ENCODE measurements at places on chromosomes 7 and 10.
A peak's percentile ranks its signal among the peaks of the same experiment; 100 is the strongest.

GRCh38 chr10:34389801-34390200 is 425.3 kb downstream of the PARD3 start:
- DNase-seq: no peak

GRCh38 chr7:66535414-66536329 is 93.0 kb upstream of the KCTD7 start:
- no peak for DNase-seq

- no peak for DNase-seq
Measured at GRCh38 chr7:42453931-42454361, 216.9 kb upstream of the GLI3 start.

DNA sequence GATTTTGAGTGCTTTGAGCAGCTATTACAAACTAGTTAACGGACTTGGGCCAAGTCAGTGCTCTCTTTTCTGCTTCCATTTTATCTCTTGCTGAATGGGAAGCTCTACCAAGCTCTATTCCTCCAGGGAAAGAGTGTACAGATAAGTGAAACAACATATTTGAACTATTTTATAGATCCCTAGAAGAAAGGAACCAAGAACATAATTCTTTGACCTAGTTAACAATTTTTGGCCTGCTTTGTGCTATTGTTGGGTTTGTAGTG is 244.8 kb downstream of the PRKG1 start:
- no peak for DNase-seq

DNA sequence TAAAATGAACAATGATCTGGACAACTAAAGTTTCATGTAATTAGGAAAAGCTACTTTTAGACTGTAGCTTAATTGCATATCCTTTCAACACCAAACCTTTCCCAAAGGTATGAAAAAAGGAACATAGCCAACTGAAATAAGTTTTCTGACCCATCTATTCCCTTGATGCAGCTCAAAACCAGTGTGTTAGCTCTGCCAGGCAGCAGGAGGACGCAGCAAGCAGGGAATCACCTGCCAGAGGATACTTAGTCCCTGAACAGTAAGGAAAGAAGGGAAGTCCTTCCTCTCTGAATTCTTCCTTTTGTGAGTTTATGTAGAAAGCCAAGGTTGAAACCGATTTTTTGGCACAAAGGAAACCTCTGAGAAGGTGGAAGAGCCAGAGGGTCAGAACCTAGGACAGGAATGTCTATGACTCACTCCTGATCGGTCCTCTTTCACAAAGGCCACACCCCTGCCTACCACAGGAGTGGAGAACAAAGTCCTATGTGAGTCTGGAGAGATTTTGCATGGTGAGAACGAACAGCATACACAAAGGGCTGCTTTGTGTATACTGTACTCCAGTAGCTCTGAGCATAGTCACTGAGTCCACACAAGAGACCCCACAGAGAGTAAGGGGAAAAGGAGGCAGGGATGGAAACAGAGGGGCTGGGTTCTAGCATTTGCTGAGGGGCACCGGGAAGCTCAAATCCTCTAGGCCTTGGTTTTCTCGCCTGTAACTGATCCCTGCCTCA is 68.8 kb upstream of the GSDME start:
- no peak for DNase-seq

DNA sequence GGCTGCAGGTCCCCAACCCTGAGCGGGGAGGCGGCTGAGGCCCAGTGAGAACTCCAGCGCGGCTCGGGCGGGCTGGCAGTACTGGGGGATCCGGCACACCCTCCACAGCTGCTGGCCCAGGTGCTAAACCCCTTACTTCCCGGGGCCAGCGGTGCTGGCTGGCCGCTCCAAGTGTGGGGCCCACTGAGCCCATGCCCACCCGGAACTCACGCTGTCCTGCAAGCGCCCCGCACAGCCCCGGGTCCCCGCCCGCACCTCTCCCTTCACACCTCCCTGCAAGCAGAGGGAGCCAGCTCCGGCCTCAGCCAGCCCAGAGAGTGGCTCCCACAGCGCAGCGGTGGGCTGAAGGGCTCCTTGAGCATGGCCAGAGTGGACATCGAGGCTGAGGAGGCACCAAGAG is 25.0 kb downstream of the RNF133 start:
- no peak for DNase-seq

DNA sequence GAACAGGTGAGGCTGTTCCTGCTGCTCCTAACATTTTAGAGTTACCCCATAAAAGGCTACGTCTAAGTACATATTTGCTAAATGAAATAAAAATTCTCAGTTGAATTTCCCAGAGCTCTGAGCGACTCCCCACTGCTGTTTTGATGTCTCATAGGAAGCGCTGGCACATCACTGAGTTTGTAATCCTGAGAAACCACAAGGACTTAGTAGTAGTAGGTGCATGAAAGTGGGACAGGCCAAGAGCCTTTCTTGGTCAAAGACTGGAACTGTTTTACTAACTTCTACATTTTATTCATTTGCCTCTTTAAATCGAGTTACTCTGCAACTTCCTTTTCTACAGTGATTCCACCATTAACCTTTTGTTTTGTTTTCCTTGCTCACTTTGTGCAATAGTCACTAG is 85.9 kb downstream of the XPNPEP1 start:
- DNase-seq: no peak

- no peak for DNase-seq
Measured at GRCh38 chr10:33743429-33743857, 409.0 kb upstream of the NRP1 start.

DNA sequence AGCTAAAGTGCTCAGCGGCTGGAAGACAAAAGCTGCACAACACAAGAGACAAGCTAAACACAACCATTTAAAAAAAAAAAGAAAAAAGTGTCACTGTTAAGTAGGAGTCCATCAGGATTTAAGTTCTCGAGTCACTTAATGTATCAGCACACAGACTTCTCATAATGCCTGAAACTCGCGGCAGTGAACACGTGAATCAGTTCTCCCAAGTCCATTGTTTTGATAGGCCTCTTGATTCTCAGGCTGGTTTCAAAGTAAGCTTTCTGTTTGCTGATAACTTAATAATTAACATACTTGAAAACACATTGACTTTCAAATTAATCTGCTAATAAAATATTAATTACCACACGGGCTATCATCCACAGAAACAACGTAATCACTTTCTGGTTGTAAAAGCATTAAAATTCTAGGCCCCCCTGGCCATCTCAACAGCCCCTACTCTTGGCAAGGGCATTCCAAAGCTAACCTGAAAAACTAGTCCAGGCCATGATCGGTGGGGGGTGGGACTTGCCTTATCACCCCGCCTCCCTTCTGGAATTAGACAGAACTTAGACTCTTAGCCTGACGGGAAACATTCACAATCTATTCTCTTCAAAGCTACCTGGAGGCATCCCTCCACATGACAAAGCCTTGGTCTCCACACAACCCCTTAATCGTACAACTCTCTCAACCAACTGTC is 129.0 kb downstream of the DIP2C start:
- DNase-seq: no peak

- DNase-seq: no peak
Measured at GRCh38 chr10:71868192-71868697, 17.2 kb upstream of the PSAP start.

DNA sequence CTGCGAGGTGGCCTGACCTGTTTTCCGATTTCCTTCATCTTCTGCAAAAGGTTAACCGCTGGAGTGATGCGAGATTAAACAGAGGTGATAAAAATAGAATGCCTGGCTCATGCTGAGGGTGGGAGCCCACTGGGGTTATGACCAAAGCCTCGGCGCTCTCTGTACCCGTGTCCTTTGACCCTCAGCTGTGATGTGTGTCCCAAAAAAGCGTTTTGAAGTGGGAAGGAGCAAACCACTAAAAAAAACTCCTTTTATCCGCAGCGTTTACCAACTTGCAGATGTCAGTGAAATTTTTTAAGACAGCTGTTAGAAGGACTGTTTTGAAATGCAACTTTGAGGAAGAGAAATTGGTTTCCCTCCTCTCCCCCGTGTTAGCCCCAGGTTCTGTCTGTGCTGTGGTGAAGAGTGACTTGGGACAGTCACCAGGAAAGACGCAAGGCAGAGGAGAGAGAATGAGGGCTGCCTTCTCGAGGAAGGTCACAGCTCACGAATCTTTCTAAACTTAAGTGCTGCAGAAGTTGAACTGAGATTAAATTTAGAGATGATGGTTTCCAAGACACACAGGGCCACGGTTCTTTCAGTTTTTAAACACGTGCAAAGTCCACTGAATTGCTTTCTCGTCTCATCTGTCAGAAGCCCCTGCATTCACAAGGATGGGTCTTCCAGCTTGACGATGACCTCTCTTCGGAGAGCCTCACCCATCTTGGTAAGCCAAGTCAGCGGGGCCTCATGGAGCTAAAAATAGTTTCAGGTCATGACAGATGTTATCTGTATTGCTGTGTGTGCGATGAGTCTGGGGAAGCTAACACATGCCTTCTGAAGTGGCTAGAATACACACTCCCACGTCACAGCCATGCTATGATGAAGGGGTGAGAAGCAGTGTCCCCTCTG is 27.6 kb downstream of the AMZ1 start:
- DNase-seq: no peak

DNA sequence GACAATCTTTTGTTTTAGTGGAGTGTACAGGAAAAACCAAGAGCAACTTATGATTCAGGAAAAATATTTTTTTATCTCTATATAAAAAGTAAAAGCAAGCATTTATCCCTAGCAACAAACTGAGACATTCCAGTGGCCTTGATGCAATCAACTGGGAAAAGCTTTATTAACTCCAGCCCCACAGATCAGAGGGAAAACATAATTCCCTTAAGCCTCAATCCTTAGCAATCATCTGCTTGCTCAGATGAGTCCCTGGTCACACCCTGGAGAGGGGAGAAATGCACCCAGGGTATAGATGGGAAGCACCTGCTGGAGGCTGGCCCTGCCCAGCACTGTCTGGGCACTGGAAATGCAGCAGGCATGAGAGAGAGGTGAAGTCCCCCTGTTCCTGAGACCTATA is 636.6 kb downstream of the TNS3 start:
- DNase-seq: no peak

DNA sequence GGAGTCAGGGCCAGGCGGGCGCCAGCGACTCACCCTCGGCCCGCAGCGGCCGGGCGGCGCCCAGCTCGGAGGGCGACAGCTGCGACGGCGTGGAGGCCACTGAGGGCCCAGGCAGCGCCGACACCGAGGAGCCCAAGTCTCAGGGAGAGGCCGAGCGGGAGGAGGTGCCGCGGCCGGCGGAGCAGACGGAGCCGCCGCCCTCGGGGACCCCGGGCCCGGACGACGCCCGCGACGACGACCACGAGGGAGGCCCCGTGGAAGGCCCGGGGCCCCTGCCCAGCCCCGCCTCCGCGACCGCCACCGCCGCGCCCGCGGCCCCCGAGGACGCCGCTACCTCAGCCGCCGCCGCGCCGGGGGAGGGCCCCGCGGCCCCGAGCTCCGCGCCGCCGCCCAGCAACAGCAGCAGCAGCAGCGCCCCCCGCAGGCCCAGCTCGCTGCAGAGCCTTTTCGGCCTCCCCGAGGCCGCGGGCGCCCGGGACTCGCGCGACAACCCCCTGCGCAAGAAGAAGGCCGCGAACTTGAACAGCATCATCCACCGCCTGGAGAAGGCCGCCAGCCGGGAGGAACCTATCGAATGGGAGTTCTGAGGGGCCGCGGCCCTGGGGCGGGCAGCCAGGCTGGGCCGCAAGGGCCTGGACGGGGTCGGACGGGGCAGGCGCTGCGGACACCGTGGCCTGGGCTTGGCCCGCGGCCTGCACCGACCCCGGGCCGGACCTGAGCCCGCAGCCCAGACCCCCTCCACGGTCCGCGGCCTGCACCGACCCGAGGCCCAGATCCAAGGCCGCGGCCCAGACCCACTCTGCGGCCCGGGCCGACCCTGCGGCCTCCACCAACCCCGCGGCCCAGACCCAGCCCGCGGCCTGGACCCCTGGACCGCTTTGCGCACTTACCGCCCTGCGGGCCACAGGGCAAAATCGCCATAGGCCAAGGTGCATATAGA is 37.9 kb upstream of the SH2B2 start:
- DNase-seq: no peak

- no peak for DNase-seq
Measured at GRCh38 chr10:11359869-11360268, 251.6 kb downstream of the USP6NL start.

DNA sequence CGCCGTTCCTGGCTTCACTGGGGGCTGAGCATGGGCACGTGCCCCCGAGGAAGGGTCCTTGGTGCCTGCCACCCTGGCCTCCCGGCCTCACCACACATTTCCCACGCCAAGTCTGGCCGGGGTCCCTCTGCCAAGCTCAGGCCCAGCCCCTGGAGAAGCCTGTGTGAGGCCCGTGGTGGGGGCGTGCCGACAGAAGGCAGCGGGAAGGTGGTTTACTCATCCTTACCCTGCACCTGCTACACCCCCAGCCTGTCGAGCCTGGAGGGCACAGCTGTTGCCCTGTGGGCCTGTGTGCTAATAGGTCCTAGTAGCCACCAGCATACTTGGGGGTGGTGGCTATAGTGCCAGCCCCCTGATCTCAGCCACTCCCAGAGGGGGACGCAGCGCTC is 46.7 kb downstream of the NKX6-2 start:
- no peak for DNase-seq

DNA sequence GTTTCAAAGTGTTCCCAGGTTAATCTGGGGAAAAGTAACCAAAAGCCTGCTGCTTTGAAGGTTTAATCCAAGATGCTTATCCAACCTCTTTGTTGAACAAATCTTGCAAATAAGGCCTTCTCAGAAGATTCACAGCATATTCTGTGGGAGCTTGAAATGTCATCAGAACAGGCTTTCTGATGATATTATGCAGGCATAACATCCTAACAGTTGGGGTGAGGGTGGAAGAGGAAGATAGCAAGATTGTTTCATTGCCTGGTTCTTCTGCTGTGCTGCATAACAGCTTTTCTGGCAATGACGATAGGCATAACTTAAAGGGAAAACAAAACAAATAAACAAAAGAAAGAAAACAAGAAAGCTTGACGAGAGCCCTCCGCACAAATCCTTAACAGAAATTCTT is 217.4 kb downstream of the PHF14 start:
- peak; percentile 35 for DNase-seq

DNA sequence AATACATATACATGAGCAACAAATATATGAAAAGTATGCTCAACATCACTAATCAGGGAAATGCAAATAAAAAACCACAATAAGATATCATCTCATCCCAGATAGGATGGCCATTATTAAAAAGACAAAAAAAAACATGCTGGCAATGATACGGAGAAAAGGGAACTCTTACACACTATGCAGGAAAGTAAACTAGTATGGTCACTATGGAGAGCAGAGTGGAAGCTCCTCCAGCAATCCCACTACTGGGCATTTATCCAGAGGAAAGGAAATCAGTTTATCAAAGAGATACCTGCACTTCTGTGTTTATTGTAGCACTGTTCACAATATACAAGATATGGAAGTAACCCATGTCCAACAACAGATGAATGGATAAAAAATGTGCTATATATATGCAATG is 217.5 kb downstream of the SDK1 start:
- no peak for DNase-seq

DNA sequence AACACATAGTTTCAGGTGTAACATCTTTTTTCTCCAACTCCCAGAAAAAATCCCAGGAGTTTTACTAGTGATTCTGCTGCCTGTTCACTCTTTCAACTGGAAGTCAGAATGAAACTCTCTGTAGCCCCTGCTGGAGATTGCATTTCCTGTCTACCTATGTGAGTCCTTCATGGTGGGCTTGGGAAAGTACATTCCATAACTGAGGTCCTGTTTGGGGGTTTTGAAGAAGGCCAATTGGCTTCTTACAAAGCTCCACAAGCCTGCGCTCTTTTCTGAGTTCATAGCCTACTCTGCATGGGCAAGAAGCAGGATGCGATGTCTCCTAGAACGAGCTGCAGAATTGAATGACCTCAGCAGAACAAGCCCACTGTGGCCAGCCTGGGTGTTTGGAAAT is 86.7 kb downstream of the LYZL2 start:
- DNase-seq: no peak

Data from Ammon's horn (tissue), 1 donor.